ENCODE measurements at places on chromosomes 1 and 21.

DNA sequence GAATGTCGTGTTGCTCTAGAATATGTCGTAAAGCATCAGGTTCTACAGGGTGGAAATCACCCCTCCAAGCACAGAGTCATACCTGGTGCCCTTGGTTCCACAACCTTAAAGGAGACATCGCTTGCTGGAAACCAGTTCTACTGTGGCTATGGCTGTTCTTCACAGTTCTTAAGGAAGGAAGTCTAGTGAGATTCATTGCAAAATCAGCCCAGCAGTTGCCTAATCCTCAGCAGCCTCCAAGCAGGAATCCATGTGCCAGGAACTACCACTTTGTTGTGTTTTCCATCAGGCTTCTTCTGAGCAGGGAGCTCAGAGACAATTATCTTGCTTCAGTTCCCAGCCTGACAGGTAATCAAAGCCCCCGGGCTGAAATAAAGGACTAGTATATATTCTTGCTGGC, 45.0 kb upstream of the SLC35F3 start:
- DNase-seq = no peak

- no peak for DNase-seq
These were observed 1335.7 kb downstream of the PLA2G4A start for GRCh38 chr1:188164459-188164858.

GRCh38 chr1:50981741-50982140, 11.7 kb downstream of the CDKN2C start:
- no peak for DNase-seq

GRCh38 chr1:204623894-204624361, 61.6 kb downstream of the LRRN2 start:
- no peak for DNase-seq

GRCh38 chr1:243313635-243314536, 58.0 kb downstream of the SDCCAG8 start:
- DNase-seq = no peak

GRCh38 chr1:111643696-111644095, 24.1 kb downstream of the RAP1A start:
- no peak for DNase-seq

DNA sequence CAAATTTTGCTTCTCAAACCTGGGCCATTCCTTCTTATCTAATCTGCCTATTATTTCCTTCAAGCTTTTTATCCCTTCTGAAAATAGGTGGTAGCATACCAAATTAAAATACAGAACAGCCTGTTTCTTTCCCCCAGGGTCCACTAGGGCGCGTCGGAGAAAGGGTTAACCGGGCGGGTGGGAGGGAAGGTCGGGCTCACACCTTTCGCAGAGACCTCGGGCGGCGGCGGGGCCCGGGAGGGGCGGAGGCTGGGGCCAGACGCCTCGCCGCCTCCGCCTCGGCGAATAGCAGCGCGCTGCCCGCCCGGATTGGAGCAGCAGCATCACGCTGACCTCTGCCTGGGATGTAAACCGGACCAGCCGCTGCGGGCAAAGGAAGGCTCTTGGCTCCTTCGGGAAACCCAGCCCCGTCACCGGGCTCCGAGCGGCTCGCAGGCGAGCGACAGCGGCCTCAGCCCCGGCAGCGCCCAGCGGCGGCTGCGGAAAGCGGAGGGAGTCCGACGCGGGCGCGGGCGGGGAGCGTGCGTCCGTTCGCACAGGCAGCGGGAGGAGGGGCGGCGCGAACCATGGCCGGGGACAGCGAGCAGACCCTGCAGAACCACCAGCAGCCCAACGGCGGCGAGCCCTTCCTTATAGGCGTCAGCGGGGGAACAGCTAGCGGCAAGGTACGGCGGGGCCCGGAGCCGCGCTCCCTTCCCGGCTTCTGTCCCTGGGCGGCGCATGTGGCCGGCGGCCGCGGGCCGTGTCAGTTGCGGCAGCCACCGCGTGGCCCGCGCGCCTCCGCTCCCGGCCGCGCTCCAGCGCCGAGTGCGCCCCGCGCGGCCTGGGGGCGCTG, at the start of gene UCK2:
Gene UCK2, plus strand, starts transcription at position 347 of the 835 bp plus-strand sequence. Its CDS starts 220 bp downstream, at position 567.
- DNase-seq = peak; percentile 75

DNA sequence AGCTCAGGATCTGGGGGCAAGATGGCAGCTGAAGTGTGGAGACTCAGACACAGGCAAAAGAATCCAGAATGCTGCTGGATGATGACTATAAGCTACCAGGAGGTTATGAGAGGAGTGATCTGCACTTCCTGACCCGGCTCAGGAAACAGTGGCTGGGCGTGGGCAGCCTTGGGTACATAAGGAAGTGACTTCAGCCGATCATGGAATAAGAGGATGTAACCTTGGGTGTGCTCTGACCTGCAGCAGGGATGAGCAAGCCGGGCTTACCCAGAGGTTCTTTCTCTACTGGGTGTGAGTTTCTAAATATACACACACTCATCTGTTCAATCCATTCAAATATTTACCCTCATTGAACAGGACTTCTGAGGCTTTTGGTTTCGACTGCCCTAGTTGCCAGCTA, 62.7 kb downstream of the CD34 start:
- no peak for DNase-seq

GRCh38 chr1:160777486-160778089, 18.4 kb upstream of the LY9 start:
- no peak for DNase-seq

DNA sequence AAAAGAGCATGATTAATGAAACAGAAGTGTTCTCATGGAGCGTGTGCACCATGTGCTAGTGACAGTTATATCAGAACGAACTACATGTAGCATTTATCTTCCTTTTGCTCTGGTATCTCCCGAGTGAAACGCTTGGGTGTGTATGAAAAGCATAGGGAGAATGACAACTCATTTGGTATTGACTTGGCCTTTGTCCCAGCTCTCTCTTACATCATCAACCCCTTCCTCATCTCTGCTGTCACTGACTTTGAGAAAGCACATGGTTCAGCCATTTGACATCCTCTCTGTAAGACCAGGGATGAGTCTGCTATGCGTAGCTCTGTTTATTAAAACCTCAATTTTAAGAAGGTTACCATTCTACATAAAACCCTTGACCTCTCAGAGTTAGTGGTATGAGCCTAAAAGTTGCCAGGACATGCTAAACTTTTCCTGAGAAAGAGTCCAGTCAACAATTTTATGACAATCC, 201.0 kb downstream of the NRIP1 start:
- no peak for DNase-seq

- DNase-seq = no peak
These were observed 195.7 kb downstream of the GPATCH2 start for GRCh38 chr1:217435204-217435603.

DNA sequence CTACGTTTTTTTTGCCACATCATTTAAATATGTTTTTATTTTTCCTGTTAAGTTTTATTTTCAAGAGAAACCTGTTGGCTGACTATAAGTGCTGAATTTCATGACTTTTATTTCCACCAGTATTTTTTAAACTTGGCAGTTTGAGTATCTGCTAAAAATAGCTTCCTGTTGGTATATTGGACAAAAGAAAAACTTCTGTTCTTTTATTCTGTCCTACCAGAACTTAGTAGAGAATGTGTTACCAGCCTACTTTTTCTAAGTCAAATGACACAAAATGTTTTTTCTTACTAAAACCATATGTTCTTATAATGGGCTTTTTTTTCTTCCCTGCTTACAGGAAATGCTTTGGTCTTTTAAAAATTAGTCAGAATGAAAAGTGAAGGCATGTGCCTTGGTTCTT, 7.6 kb downstream of the DR1 start:
- DNase-seq = no peak

DNA sequence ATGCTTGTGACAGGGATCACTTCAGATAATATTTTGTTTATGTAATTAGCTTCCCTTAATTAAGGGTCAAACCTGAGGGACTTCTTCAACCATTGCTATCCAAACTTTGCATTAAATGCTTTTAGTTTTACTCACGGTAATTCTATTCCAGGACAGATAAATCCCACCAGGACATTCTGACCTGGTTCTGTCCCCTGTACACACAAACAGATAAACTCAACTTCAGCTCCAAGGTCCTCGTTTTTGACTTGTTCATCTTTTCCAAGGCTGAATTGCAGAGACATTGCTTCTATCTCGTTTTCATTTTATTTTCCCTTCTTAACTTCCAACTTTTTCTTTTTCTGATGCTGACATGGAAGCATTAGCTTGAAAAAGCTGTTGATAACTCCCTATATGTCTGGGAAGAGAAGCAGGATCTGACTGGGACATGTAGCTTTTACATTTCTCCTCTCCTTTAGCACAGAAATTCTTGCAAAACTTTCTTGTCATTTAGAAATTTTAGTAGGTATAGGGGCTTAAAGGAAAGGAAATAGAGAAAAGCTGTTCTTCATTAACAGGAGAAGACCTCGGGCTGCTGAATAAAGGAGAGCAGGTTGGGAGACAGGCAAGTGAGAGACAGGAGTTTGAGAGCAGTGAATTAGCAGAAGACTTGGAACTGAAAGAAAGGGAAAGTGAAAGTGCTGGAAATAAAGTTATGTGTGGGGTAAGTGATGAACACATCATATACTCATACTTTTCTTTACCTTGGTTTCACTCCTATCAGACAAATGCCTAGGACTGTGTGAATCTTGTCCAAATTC, 231.7 kb upstream of the B3GALT2 start:
- DNase-seq = no peak

GRCh38 chr1:9410737-9411297, 118.1 kb downstream of the SPSB1 start:
- no peak for DNase-seq

GRCh38 chr1:186900539-186901237, 71.9 kb downstream of the PLA2G4A start:
- no peak for DNase-seq

DNA sequence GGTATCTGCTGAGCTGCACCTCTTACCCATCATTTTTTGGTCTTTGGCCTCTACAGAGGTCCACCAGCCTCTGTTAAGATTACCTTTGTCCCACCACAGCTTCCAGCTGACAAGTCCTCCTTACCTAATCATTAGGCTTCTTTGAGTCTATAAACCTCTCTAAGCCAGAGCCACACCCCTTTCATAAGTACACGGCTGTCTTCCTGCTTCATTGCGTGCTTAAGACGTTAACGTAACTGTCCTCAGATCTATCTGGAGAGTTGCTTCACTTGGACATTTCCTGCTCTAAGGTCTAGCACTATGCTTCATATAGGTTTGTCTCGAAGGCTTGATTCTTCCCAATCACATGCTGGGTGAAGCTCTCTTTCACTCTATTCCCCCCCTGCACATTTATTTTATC, 71.0 kb upstream of the CACHD1 start:
- DNase-seq = no peak

- DNase-seq = no peak
These were observed 433.3 kb downstream of the DISC1 start for GRCh38 chr1:232059726-232060374.

DNA sequence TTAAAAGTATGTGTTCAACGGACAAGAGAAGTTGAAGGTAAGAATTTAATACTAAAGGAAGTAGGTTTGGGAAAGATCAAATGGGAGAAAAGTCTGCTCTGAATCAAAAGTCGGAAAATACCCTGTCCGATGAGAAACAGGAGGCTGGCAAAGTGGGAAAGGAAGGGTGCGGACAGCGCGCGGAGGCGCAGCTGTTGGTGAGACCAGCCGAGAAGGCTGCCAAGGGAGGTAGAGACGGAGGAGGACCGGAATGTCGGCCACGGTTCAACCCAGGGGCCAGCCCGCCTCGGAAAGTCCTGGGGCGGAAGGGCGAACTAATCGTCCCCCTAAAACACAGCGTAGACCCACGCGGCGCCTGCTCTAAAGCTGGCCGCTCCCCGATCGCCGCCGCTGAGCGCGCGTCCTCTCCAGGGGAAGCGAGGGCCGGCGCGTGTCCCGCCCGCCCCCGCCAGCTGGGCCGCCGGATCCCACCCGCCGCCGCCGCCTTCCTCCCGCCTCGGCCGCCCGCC, 639 bp upstream of the SPATA1 start:
- DNase-seq = no peak

DNA sequence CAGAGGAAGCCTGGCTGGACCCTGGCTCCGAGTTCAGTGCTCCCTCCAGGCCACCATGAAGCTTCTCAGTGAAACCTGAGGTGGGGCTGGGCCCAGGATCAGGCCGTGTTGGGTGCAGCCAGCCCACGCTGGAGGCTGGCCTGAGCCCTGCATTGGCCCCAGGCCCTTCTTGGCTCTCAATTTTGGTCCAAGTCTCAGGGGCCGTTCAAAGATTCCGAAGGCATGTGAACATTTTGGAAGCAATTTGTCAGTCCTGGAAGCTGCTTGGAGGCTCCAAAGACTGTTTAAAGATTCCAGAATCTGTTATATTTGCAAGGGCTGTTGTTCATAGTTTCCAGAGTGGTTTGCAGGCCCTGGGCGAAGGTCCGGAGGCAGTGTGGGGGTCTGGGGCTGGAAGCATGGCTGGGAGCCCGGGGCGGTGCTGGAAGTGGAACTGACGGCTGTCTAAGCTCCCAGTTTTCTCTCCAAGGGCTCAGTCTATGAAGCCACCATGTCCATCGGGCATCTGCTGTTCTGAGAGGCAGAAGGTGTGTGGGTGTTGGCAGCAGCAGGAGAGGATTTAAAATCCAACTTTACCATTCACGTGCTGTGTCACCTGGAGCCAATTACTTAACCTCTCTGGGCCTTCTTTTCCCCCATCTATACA, 104.9 kb downstream of the EPHB2 start:
- DNase-seq = no peak

DNA sequence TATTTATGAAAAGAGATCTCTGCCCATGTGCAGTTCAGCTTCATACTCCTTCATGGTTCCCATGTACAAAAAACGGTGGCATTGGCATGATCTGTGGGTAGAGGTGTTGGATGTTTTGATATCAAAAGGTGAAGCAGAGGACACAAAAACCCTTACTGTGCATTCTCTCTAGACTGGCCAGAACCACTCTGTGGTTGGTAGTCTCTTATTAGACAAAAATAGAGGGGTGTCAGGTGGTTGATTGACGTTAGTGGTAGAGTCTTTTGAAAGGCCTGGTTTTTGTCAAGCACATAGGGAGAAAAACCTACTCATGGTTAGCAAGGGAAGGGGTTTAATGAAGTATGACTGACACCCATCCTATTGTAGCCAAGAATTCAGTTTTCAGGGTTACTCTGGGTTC, 400.0 kb upstream of the TMPRSS15 start:
- no peak for DNase-seq

DNA sequence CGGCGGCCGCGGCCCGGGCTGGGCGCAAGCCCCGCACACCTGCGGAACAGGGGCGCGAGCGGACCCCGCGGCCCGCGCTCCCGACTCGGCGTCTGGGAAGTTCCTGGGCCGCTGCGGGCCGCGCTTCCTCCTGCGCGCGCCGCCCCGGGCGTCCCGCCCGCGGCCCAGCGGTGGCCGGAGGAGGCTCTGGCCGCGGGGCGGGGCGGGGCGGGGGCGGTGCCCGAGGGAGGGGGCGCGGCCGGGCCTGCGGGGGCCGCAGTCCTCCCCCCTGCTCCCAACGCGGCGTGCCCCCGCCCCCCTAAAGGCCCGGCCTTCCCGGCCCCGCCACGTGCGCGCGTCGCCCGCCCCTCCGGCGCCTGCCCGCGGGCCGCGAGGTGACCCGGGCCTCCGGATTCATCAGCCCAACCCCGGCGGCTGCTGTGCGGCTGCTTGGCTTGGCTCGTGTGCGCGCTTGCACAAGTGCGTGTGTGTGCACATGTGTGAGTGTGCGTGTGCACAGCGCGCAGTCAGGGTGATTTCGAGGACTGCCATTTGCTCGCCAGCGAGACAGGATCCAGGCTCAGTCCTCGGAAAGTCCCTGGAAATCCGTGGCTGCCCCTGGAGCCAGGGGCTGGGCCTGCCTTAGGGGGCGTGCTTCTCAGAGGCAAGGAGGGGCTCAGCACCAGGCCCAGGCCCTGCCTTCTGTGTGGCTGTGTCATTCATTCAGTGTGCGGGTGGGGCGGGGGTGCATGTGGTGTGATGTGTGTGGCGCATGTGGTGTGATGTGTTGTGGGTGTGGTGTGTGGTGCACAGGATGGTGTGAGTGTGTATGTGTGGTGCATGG, at the start of gene C2CD2:
Gene C2CD2, minus strand, starts transcription at position 188 of the 823 bp plus-strand sequence. CDS start 370 bp downstream, outside the sequence.
- no peak for DNase-seq

GRCh38 chr1:52225174-52225573, 83.3 kb downstream of the ZFYVE9 start:
- DNase-seq = no peak

- DNase-seq = no peak
These were observed 48.1 kb upstream of the WNT2B start for GRCh38 chr1:112460615-112461014.
